Stimulated activated CD4-positive, alpha-beta T cell treated with anti-CD3 and anti-CD28 coated beads, Interleukin-15, amount 100 ng/mL, for 1 hour (primary cell): ENCODE measurements at places on chromosomes 5 and 9.

GRCh38 chr9:20042128-20042711 is 253.4 kb upstream of the SLC24A2 start:
- no peak for DNase-seq

- no peak for DNase-seq
These were observed 130.0 kb downstream of the ENC1 start for GRCh38 chr5:74510476-74511075.

DNA sequence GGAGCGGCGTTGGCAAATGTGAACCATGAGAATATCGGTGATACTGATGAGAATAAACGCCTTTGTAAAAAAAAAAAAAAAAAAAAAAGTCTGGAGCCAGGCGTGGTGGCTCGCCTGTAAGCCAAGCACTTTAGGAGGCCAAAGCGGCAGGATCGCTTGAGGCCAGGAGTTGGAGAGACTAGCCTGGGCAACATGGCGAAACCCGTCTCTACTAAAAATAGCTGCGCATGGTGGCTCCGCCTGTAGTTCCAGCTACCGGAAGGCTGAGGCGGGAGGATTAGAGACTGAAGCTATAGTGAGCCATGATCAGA is 425 bp upstream of the NFX1 start:
- DNase-seq, result no peak

GRCh38 chr5:67293226-67293625 is 96.6 kb upstream of the CD180 start:
- no peak for DNase-seq

DNA sequence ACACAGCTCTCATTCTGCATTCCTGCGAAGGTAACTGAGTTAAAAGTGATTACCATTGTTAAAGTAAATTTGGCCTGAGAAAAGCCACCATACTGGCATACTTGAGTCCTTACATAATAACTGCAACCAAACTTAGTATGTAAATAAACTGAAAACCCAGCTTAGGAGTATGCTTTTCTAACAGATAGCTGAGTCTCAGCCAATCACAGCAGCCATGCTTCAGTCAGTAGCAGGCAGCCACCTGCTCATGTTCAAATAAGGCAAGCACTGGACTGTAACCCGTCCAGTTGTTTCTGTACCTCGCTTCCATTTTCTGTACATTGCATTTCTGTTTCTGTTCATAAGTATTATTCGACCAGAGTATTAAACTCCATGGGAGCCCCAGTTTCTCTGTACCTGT is 58.6 kb downstream of the GCNT4 start:
- no peak for DNase-seq

- no peak for DNase-seq
These were observed 7.4 kb upstream of the PPP3R2 start for GRCh38 chr9:101601904-101602765.

DNA sequence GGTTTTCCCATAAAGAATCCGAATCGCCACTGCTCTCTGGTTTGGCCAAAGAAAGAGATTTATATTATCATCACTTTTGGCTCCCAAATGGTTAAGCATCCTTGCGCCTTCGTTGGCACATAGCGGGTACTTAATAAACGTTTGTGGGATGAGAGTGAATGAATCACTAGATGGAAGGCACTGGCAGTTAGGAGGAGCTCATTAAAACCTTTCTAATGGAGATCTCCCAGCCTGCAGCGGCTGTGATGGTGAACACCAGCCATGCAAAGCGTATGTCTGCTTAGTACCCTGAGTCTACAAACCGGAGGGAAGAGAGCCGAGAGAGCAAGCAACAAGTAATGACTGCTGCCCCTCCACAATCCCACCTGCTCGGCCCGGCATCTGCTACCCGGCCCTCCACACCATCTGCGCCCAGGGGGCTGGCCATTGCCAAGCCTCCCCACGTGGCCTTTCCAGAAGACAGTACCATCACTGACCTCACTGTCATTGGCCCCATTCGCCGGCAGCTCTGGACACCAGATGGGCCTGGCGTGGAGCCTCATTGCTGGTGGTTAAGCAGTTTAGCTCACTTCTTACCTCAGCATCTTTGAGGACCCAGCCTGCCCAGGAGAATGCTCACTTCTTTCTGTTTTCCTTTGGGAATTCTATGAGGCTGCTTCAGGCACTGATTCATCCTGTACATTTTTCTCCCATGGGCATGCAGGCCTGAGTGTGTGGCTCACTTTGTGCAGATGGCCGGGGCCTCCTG is 39.3 kb upstream of the ANKRD33B start:
- no peak for DNase-seq

DNA sequence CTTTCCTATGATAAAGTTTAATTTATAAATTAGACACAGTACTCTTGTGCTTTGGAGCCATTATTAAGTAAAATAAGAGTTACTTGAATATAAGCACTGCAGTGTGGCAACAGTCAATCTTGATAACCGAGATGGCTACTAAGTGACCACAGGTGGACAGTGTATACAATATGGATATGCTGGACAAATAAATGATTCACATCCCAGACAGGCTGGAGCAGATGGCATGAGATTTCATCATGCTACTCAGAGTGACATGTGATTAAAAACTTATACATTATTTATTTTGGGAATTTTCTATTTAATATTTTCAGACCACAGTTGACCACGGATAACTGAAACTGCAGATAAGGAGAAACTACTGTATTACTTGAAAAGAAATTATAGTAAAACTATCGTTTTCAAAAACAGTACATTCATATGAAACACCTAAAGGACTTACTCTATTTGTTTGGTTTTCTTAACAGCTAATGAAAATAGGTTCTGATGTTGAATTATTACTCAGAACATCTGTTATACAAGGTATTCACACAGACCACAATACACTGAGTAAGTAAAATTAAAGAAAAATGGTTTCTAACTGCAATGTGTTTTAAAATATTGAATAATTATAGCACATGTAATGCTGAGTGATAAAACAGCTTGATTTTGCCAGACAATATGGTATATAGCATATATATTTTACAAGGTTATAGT is 16.0 kb downstream of the LYRM7 start:
- no peak for DNase-seq
